ENCODE measurements at places on chromosomes 13 and 19.

- H3K27me3 ChIP-seq = peaks cover 10% of the 10 kb centered on the region
- peak overlapping the region; percentile 95 for H3K4me3 ChIP-seq
- H3K27ac ChIP-seq = peak overlapping the region; percentile 73
- H3K4me1 ChIP-seq = peaks cover 36% of the 10 kb centered on the region
These were observed 7.7 kb upstream of the NFIC start for GRCh38 chr19:3358689-3359014.

DNA sequence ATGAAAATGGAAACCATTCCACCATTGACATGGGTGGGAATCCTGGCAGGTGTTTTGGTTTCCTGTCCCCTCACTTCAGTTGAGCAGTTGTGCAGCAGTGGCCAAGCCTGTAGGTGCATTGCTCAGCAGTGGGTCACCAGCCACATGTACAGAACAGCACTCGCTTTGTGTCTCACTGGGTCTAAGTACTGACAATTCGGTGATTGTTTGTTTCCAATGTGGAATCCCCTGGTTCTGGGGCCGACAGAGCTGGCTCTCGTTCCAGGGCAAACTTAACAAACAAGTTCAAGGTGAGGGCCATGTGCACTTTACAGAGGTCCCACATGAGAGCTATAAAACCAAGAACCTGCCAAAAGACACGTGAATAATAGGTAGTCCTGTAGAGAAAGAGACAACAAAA, 54.1 kb upstream of the SPATA13 start:
- no peaks in the 10 kb centered on the region for H3K27me3 ChIP-seq
- H3K4me1 ChIP-seq = no peaks in the 10 kb centered on the region
- no peak overlapping the region for H3K4me3 ChIP-seq
- no peaks in the 10 kb centered on the region for H3K36me3 ChIP-seq

GRCh38 chr13:31248965-31249539, 49.3 kb downstream of the B3GLCT start:
- no peak for DNase-seq
- no peak overlapping the region for H3K4me3 ChIP-seq
- no peak overlapping the region for H3K27ac ChIP-seq
- no peaks in the 10 kb centered on the region for H3K4me1 ChIP-seq
- H3K27me3 ChIP-seq = no peaks in the 10 kb centered on the region

GRCh38 chr13:58566176-58566575, 934.6 kb downstream of the PCDH17 start:
- H3K4me3 ChIP-seq = no peak overlapping the region
- H3K4me1 ChIP-seq = no peaks in the 10 kb centered on the region
- DNase-seq = no peak
- no peaks in the 10 kb centered on the region for H3K27me3 ChIP-seq
- H3K36me3 ChIP-seq = no peaks in the 10 kb centered on the region
- no peak overlapping the region for H3K27ac ChIP-seq

DNA sequence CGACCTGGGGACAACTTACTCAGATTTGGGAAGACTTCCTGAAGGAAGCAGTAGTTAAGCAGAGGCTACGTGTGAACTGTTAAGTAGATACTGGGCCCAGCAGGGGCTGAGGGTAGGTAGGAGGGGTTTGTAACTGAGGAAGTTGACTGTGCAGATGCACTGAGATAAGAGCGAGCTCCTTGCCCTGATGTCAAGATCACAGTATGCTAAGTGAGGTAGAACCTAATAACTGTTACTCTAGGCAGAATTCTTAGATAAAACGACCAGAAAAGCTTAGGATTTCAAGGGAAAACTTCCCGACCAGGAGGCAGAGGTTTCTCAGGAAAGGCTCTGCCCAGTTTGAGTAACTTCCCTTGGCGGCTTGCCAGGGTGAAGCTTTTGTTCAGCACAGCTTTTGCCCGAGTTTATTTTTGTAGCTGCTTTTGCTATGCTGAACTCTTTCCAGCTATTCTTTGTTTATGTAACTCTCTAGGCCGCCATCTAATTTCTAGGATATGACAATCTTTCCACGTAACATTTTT, 632.1 kb downstream of the DIAPH3 start:
- peak; percentile 61 for DNase-seq
- H3K4me1 ChIP-seq = peaks cover 19% of the 10 kb centered on the region
- H3K36me3 ChIP-seq = no peaks in the 10 kb centered on the region
- peak overlapping the region; percentile 69 for H3K27ac ChIP-seq

DNA sequence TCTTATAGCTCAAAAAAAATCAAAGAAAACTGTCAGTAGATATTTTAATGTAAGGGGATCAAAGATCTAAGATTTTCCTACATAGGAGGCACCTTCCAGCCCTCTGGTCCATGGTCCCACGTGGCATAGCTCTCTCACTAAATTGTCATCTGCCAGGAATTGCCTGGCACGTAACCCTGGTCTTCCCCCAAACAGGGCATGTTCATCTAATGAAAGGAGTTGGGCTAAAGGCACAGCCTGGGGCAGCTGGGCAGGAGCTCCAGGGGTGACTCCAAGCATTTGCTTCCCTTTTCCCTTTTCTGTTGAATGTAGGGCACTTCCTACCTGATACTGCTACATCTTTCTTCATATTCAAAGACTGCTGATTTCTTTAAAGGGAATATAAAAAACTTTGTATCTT, 148.7 kb downstream of the COL4A1 start:
- DNase-seq = no peak
- H3K4me3 ChIP-seq = no peak overlapping the region
- no peak overlapping the region for H3K27ac ChIP-seq
- H3K27me3 ChIP-seq = peaks cover 6% of the 10 kb centered on the region

GRCh38 chr13:27523346-27524073, 73.1 kb upstream of the MTIF3 start:
- DNase-seq = peak; percentile 39
- peak overlapping the region; percentile 37 for H3K27ac ChIP-seq
- no peaks in the 10 kb centered on the region for H3K27me3 ChIP-seq
- H3K4me1 ChIP-seq = peaks cover 10% of the 10 kb centered on the region
- no peaks in the 10 kb centered on the region for H3K36me3 ChIP-seq
- H3K4me3 ChIP-seq = no peak overlapping the region

- H3K36me3 ChIP-seq = no peaks in the 10 kb centered on the region
- H3K4me3 ChIP-seq = no peak overlapping the region
These were observed 15.4 kb downstream of the ANKRD24 start for GRCh38 chr19:4197625-4198466.

DNA sequence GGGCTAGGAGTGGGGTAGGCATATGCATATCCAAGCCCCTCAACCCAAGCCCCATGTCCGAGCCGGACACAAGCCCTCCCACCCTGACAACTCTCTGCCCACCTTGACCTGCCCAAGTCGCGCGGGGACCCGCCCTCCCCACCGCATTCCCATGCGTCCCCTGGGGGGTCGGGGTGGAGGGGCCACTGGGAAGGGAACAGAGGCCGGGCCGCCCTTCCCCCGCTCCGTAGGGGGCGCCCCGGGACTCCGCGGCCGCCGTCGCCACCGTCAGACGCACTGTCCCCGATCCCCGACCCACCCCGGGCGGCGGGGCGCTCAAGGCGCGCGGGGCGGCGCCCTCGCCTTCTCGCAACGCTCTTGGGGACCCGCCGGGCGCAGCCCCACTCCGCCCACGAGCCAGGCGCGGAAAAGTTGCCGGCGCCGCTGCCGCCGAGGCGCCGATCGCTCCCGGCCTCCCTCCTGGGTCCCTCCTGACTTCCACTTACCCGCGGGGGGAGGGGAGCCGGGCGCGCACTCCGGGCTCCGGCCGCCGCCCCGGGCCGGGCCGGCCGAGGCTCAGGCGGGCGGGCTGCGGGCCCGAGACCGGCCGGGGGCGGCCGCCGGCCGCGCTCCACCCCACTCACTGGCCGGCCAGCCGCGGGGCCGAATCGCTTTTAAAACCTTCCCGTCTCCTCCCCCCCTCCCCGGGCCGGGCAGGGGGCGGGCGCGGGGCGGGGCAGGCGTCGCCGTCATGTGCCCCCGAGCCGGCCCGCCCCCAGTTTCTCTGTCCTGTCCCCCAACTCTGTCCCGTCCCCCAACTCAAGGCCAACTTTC, 34.4 kb upstream of the NANOS3 start:
- no peaks in the 10 kb centered on the region for H3K36me3 ChIP-seq
- peaks cover 23% of the 10 kb centered on the region for H3K27me3 ChIP-seq
- 0 out of 2 replicates have a peak overlapping the region, but pooled peaks have one; percentile 11 for H3K4me3 ChIP-seq
- no peak overlapping the region for H3K27ac ChIP-seq
